Uterus (tissue), 4 donors: ENCODE measurements at places on chromosomes 16 and 17. TPM values are rescaled to one million over a fixed set of nuclear protein-coding genes. Genes with fewer than 3 reads are reported as not detected.

- no peak for DNase-seq
These were observed 10.4 kb downstream of the SULT1A2 start for GRCh38 chr16:28586466-28586865.

DNA sequence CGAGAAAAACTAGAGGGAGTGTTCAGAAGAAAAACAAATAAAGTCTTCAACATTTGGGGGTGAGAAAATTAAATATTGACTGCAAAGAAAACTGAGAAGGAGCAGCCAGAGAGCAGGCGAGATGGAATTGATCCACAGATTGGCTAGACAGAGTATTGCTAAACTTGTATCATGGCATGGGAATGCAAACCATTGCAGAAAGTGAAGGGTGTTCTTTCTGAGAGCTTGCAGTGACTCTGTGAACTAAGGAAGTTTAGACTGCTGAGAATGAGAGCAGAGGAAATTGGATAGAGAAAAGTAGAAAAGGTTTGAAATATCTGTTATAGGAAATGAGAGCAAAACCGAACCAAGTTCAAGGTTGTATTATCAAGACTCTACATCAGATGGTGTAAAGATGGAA lies 191.5 kb downstream of the HS3ST3A1 start:
- no peak for DNase-seq

GRCh38 chr16:24070851-24071250 lies 185.3 kb upstream of the CACNG3 start:
- DNase-seq = no peak

DNA sequence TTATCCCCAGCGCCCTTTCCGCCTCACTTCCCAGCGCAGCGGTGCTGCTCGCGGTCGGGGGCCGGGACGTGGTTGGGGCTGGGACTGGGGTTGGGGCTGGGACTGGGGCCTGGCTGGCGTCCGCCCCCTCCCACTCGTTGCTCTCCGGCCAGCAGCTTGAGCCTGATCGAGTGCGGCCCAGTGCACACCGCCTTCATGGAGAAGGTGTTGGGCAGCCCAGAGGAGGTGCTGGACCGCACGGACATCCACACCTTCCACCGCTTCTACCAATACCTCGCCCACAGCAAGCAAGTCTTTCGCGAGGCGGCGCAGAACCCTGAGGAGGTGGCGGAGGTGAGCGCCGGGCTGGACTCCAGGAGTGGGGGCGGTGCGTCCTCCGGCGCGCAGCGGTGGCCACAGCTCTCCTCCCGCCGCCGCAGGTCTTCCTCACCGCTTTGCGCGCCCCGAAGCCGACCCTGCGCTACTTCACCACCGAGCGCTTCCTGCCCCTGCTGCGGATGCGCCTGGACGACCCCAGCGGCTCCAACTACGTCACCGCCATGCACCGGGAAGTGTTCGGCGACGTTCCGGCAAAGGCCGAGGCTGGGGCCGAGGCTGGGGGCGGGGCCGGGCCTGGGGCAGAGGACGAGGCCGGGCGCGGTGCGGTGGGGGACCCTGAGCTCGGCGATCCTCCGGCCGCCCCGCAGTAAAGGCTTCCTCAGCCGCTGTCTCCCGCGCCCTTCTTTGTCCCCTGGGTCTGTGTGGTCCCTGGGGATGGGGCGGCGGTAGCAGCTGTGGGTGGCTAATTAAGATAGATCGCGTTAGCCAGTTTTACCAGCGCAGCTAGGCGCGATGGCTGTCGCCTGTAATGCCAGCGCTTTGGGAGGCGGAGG lies 1.8 kb downstream of the HSD17B1 start:
- DNase-seq = peak; percentile 88

DNA sequence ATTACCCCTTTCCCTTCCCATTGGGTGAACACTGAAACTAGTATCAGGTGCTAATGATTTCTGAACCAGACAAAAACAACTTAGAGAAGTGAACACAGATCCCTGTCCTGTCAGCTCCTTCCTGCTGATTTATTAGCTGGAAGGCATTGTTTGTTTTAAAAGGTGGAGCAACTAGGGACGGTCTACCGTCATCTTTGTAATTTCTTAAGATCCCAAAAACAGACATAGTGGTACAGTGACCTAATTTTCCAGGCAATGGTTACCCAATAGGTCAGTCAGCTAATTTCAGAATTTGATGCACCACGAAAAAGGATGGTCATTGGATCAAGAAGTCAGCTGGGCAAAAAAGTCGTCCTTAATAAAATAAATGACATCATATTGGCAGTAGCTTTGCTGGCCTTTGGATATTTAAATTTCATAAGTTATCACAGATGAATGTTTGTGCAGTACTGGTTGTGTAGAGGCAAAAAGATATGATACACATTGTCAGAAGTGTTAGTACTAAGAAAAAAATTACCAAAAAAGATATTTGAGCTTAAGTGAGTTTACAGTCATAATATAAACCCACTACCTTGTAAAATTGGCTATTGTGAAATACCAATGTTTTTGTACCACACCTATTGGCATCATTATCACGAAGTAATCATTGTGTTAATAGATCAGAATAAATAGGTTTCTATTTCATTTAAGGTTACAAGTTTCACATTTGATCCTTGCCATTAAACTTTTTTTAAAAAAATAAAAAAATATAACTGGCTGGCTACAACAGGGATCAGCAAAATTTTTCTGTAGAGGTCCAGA lies 27.2 kb upstream of the KCNJ16 start:
- no peak for DNase-seq

DNA sequence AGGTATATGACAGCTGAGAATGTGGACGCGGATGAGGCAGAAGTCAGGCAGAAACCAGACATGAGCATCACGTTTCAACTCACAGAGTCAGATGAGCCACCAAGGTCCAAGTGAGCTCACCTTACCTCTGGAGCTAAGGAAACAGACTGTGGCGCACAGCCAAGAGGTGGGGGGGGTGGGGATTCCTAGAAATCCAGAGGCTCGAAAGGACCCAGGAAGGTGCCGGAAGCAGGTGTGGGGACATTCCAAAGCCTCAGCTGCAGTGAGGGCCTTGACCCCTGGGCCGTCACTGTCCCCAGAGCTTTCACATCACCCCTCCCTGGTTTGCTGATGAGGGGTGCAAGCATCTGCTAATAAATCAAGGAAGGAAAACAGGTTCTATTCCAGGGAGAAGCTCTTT lies 29.3 kb upstream of the RCVRN start:
- DNase-seq = no peak

GRCh38 chr16:71837150-71837549 lies 8.6 kb upstream of the ATXN1L start:
- DNase-seq = no peak

DNA sequence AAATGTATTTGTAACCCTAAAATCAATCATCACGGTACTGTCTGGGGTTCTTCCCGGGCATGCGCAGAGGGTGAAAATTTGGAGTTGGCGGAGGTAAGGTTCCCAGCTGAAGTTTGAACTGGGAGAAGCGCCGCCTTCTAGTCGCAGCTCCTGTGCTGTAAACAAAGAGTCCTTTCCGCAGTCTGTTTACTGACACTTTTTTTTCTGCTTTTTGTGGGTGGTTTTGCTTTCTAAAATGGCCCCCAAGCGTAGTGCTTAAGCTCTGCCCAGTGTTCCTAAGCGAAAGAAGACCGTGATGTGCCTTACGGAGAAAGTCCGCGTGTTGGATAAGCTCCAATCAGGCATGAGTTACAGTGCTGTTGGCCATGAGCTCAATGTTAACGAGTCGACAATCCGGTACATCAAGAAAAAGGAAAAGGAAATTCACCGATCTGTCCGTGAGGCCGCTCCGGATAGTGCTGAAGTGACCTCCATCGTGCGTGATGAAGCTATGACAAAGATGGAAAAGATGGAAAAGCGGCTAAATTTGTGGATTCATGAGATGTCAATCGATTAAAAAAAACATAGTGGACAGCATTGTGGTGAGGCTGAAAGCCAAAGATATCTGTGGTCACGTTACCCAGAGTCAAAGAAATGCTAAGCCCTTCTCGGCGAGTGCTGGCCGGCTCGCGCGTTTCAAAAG lies 570 bp upstream of the CFDP1 start:
- DNase-seq = peak; percentile 69

- no peak for DNase-seq
These were observed 21.4 kb upstream of the GPT2 start for GRCh38 chr16:46862555-46863447.

DNA sequence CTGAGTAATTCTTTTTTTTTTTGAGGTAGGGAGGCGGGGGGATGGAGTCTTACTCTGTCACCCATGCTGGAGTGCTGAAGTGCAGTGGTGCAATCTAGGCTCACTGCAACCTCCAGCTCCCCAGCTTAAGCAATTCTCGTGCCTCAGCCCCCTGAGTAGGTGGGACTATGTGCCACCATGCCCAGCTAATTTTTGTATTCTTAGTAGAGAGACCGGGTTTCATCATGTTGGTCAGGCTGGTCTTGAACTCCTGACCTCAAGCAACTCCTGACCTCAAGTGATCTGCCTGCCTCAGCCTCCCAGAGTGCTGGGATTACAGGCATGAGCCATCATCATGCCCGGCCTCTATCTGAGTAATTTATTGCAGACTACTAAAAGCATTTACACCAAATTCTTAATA lies 19.4 kb downstream of the KPNB1 start:
- DNase-seq = no peak

GRCh38 chr16:73771196-73772064 lies 525.2 kb upstream of the PSMD7 start:
- no peak for DNase-seq

DNA sequence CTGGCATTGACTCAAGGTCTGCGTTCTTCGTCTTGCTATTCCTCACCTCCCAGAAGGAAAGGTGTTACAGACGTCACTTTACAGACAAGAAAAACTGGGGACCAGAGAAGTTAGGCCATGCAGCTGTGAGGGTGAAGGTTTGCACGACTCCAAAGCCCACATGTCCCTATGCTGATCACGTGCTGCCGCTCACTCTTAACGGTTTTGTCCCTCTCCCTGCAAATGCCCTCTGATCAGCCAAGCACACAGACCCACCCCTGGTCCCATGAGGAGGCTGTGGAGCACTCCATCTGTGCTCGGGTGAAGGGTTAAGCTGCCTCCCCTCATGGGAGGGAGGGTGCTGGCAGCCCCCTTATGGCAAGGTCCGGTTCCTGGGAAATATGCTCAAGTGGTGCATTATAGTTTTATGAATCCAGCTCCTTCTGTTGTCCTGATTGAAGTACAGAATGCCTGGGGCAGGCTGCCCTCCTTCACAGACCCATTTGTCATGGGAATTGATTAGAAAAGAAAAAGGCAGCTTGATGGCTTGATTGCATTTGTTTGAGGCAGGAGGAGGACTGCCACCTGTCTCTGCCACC lies 18.8 kb downstream of the CCDC182 start:
- DNase-seq = no peak

DNA sequence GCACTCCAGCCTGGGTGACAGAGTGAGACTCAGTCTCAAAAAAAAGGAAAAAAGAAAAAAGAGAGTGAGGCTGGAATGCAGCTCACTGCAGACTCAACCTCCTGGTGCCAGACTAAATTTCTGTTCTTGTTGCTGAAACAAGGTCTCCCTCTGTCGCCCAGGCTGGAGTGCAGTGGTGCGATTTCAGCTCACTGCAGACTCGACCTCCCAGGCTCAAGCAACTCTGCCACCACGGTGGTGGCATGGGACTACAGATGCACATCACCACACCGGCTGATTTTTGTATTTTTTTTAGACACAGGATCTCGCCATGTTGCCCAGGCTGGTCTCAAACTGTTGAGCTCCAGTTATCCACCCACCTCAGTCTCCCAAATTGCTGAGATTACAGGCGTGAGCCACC lies 34.6 kb downstream of the TRIM25 start:
- DNase-seq = no peak

DNA sequence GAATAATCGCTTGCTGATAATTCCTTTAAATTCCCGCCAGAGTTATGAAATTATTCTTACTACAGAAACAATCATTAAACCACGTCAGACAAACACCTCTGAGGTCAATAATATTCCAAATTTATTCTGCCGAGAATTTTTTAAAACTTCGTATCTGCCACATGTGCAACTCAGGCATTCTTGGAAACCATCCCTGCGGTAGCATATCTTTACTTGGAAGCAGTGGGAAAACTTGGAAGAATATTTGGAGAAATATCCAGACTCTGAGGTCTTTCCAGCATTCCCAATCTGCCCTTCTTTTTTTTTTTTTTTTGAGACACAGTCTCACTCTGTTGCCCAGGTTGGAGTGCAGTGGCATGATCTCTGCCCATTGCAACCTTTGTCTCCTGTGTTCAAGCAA lies 2.0 kb upstream of the CCL11 start:
- no peak for DNase-seq

DNA sequence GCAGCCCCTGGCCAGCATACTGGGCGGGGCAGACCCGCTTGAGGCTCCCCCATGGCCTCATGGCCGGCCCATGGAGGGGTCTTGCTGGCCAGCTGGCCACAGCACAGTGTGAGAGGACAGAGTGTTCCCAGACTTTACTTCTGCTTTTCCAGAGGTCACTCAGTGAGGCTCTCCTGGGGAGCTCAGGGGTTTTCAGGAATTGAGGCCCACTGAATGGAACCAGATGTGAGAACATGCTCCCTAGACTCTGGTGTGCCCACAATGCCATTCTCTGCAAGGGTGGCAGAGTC lies 21.2 kb downstream of the ATP6V0D1 start:
- no peak for DNase-seq

DNA sequence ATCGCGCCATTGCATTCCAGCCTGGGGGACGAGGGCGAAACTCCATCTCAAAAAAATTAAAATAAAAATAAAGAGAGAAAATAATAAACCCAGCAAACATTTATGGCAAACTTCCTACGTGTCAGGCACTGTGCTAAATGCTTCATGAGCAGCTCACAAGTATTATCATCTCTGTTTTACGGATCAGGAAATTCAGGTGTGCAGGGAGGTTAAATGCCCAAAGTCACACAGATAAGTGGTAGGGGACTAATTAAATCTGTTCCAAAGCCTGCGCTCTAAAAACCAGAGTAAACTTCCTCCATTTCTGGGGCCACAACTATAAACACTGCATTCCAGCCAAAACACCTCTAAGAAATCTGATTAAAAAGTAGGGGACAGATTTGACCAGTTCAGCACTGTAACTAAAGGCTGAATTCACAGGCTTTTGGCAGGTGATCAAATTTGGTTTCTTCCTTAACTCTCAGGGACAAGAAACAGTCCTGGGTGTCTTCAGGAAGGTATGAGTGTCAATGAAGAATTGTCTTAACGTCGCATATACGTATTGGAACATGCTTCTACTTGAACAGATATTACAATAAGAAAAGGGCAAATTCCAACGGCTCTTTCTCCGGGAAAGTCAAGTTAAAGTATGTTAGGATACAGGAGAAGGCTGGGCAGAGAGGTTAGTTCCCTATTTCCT lies 996 bp downstream of the STRADA start:
- DNase-seq = no peak

GRCh38 chr16:83561876-83562275 lies 245.9 kb upstream of the HSBP1 start:
- DNase-seq = no peak

Gene RAB37
- 2.4 TPM for total RNA-seq

Gene BRIP1
- 1.0 TPM for total RNA-seq

Gene KRT31
- not detected for total RNA-seq

Gene CACNG5
- 6.6 TPM for total RNA-seq

Gene PIK3R5
- total RNA-seq = 1.6 TPM

Gene FZD2
- total RNA-seq = 13.7 TPM

Gene CANT1
- total RNA-seq = 9.2 TPM

Gene CCL8
- total RNA-seq = not detected

Gene ATP2A3
- total RNA-seq = 5.7 TPM

Gene FBXL16
- not detected for total RNA-seq

Gene SYNGR3
- not detected for total RNA-seq
